ENCODE measurements at places on chromosomes 13 and 19.

DNA sequence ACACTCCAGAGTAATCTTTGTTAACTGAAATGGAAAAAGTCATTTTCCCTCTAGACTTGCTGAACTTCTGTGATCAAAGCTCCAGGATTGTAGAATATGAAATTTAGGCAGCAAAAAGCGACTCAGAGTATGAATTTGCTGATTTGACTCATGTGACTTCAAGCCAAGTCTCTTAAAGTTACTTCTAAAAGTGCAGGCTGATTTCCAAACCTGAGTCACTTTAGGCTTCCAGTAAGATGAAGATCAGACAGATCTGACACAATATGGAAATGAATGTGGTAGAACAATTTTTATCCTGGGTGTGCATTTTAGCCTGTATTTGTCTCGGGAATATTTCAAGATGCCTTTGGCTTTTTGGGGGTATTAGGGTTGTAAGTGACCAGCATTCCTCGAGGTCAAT, 151.0 kb upstream of the TMTC4 start:
- no peak for DNase-seq

DNA sequence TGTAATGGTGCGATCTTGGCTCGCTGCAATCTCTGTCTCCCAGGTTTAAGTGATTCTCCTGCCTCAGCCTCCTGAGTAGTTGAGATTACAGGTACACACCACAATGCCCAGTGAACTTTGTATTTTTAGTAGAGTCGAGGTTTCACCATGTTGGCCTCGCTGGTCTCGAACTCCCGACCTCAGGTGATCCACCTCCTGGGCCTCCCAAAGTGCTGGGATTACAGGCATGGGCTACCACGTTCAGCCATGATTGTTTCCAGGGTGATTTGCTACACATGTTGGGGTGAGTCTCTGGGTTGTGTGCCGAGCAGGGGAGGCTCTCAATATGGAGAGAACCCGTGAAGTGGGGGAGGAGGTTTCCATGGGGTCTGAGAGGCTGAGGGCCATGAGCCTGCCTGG, 24.8 kb upstream of the CEACAM21 start:
- DNase-seq: no peak

DNA sequence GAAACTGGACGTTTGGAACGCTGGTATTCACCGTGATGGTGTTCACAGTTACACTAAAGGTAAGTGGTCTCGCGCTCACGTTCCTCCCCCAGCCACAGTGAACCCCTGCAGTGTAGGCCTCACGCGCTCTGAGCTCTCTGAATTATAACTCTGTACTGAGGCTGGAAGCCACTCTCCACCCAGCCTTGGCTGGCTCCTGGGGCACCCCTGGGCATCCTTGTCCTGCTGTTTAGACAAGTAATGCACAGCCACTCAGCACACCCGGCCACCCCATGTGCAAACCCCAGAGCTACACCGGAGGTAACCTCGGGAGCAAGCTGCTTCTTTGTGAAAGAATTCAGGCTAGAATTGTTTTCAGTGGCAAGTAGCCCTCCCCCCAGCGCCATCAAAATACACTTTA, 97.3 kb upstream of the MCF2L start:
- no peak for DNase-seq

DNA sequence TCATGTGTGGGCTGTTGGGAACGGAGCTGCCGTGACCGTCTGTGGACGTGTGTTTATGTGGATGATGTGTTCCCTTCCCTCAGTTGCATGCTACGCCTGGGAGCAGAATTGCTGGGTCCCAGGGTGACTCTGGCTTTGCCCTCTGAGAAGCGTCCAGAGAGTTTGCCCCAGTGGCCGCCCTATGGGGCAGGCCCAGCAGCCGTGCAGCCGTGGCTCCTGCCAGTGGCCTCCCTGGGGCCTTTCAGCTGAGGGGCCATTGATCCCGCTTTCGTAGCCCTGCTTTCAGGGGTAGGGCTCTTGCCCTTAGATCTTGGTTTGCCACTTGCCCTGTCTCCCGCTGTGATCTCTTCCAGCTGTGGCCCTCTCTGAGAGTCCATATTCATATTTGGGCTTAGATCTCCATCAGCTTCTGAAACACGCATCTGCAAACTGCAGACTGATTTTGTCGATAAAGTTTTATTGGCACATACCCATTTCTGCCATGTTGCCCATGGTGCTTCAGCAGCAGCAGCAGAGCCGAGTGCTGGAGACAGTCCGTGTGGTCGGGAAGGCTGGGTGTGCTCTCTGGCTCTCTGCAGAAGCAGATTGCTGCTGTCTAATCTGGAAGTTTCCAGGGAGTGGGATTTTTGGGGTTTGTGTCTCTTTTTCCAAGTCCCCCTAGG, 17.6 kb downstream of the GNA11 start:
- DNase-seq: no peak

GRCh38 chr13:110421696-110422385, 114.8 kb downstream of the COL4A2 start:
- DNase-seq: no peak

DNA sequence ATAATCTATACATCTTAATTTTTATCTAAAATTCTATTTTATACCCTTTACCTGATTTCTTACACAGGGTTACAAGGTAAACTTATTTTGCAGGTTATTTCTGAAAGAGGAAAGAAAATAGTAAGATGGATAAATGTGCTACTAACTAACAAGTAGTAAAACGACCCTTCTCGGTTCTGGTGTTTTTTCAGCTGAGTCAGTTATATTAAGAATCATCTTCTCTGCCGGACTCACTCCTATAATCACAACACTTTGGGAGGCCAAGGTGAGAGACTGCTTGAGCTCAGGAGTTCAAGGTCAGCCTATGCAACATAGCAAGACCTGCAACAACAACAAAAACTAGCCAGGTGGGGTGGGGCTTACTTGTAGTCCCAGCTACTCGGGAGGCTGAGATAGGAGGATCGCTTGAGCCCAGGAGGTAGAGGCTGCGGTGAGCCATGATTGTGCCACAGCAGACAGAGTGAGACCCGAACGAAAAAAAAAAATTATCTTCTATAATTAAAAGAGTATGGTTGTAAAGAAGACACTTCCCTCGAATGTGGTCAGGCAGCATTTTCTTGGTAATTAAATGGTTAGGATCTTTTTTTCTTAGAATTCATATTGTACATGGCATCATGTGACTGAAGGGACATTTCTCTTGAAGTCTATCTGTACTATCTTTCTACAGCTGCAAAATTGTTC, 27.9 kb upstream of the RCBTB2 start:
- no peak for DNase-seq

DNA sequence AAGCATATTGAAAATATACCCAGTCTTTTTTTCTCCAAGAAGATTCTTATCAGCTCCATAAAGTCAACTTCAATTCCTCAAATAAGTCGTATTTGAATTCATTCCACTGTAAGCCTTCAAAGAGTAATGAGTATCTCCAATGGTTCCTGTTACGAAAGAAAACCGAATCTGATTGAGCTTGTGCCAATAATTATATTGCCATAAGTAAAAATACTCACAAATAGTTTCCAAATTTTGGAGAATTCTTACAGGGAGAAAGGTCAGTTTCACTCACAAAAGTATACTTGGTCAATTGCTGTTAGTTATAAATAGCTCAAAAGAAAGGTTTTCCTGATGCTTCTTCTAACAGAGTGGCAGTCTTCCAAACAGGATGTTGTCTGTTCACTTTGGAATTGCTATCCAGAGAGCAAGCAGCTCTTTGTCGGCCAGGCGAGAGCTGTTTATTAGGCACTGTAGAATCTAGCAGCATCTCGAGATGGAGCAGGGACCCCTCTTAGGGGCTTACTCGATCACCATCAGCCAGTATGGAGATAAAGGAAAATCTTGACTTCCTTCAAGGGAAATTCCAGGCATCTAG, 13.5 kb downstream of the ERICH4 start:
- DNase-seq: no peak

DNA sequence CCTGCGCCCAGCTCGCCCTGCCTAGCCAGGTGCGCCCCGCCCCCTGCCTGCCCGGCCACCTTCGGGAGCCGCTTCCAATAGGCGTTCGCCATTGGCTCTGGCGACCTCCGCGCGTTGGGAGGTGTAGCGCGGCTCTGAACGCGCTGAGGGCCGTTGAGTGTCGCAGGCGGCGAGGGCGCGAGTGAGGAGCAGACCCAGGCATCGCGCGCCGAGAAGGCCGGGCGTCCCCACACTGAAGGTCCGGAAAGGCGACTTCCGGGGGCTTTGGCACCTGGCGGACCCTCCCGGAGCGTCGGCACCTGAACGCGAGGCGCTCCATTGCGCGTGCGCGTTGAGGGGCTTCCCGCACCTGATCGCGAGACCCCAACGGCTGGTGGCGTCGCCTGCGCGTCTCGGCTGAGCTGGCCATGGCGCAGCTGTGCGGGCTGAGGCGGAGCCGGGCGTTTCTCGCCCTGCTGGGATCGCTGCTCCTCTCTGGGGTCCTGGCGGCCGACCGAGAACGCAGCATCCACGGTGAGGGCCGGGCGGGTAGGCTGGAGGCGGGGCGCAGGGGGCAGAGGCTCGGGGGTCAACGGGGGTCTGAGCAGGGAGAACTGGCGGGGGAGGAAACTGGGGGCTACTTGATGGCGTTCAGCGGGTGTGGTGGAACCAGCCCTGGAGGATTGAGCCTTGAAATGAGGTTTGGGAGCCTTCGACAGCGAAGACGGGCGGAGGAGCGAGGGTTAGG, at the start of gene SPINT2:
SPINT2 (plus strand) TSS at position 88 of the 727 bp plus-strand sequence; CDS start at position 408, 320 bp downstream.
- DNase-seq: peak; percentile 51

GRCh38 chr19:2600914-2601870, 101.3 kb downstream of the GNG7 start:
- no peak for DNase-seq

GRCh38 chr19:56930647-56931535, 90.4 kb upstream of the PEG3 start:
- DNase-seq: no peak

GRCh38 chr13:20446405-20446804, 79.3 kb downstream of the CRYL1 start:
- DNase-seq: no peak

DNA sequence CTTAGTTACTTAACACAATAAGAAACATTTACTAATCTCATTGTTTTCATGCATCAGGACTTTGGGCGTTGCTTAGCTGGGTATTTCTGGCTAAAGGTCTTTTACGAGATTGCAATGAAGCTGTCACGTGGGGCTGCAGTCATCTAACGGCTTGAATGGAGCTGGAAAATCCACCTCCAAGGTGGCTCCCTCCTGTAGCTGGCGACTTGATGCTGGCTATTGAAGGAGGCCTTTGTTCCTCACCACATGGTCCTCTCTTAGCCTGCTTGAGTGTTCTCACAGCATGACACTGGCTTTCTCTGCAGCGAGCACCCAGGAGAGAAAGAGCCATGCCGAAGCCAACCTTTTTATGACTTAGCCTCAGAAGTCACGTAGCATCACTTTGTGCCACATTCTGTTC, 92.0 kb downstream of the NHLRC3 start:
- DNase-seq: no peak

DNA sequence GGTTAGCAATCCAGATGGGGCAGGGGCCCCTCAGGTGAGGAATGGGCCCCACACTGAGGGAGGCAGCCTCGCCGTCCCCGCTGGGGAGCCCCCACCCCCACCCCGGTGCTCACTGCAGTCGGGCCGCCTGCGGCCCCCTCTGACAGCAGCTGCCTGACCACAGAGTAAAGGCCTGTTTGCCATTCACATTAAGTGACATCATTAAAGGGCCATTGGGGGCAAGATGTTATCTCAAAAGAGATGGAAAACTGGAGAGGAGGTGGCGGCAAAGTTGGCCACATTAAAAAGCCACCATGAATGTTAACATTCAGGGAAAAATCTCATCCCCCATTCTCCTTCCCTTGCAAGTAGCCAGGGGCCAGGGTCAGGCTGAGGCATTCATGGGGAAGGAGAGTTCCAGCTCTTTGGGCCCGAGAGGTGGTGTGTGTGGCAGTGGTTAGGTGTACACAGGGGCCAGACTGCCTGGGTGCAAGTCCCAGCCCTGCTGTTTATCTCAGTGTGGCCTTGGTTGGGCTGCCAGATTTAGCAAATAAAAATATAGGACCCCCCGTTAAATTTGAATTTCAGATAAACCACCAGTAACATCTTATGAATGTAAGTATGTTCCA, 20.9 kb downstream of the VSTM2B start:
- no peak for DNase-seq

- no peak for DNase-seq
Observed at GRCh38 chr19:38247126-38247525, 9.0 kb downstream of the PPP1R14A start.

DNA sequence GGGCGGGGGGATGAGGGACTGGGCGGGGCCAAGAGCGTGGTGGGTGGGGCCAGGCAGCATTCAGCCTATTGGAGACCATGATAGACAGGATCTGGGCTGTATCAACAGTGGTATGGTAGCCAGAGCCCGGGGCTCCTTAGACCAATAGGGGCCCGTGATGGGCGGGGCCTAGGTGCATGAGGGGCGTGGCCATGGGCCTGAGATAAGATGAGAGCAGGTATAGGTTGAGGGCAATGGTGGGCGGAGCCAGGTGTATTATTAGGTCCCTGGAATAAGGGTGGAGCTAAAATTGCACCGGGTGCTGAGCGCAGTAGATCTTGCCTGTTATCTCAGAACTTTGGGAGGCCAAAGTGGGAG, 5.3 kb downstream of the ABCA7 start:
- DNase-seq: peak; percentile 89

- DNase-seq: peak; percentile 65
Observed at GRCh38 chr19:4233282-4233853, 4.0 kb downstream of the EBI3 start.

- DNase-seq: no peak
Observed at GRCh38 chr19:33399745-33400681, 26.5 kb downstream of the CEBPG start.

- no peak for DNase-seq
Observed at GRCh38 chr13:58667096-58667495, 1035.6 kb downstream of the PCDH17 start.

GRCh38 chr13:29924482-29925350, 74.3 kb upstream of the UBL3 start:
- DNase-seq: no peak

DNA sequence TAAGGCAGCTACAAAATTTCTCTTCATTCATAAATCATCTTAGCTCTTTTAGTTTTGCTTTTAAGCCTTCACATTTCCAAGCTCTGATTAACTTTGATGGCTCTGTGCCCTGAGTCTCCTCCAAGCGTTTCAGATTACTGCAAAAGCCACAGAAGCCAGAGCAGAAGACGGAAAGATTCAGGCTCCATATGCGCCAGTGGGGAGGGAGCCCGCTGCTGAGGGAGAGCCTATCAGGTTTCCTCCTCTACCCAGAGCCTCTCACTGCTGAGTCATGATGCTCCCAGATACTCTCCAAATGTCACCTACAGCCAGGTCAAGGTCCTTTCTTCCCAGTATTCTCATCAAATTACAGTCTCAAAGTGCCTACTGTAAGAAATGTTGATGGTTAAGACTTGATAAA, 193.6 kb downstream of the RAP2A start:
- no peak for DNase-seq

- no peak for DNase-seq
Observed at GRCh38 chr19:29265436-29265835, 52.5 kb upstream of the UQCRFS1 start.

GRCh38 chr13:109123971-109124370, 494.6 kb downstream of the MYO16 start:
- no peak for DNase-seq

GRCh38 chr13:36074659-36075058, 56.5 kb downstream of the DCLK1 start:
- no peak for DNase-seq

- DNase-seq: no peak
Observed at GRCh38 chr19:13231663-13232062, 81.5 kb downstream of the IER2 start.

- DNase-seq: peak; percentile 73
Observed at GRCh38 chr19:7862413-7862951, 11.7 kb downstream of the PRR36 start.
